ENCODE measurements at places on chromosomes 16 and 17.

DNA sequence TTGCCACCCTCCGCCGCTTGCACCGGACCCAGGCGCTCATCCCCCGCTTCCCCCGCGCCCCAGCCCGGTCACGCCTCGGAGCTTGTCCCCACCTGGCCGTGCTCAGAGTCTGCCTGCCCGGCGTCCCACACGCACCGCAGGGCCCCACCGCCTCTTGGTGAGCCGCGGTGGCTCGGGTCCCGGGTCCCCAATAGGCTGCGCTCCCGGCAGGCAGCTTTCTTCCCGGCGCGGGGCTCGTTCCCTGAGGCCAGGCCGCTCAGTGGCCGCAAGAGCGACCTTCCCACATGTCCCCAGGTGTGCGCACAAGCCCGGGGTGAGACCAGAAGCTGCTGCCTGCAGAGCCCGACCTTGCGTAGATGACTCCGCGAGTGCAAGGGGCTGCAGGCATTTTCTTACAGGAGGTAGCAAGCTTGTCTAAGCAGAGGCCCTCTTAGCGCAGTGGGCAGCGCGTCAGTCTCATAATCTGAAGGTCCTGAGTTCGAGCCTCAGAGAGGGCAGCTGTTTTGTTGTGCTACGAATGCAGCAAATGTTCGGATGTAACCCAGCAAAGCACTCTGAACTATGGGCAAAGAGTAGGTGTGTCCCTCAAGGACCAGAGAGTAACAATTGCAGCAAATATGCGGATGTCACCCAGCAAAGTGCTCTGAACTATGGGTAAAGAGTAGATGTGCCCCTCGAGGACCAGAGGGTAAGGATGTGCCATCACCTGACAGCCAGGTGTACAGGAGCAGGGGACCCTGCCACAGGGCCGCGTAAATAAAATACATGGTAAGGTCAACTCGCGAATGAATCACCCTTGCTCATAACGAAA is 15.6 kb downstream of the TLE7 start:
- no peak for DNase-seq

DNA sequence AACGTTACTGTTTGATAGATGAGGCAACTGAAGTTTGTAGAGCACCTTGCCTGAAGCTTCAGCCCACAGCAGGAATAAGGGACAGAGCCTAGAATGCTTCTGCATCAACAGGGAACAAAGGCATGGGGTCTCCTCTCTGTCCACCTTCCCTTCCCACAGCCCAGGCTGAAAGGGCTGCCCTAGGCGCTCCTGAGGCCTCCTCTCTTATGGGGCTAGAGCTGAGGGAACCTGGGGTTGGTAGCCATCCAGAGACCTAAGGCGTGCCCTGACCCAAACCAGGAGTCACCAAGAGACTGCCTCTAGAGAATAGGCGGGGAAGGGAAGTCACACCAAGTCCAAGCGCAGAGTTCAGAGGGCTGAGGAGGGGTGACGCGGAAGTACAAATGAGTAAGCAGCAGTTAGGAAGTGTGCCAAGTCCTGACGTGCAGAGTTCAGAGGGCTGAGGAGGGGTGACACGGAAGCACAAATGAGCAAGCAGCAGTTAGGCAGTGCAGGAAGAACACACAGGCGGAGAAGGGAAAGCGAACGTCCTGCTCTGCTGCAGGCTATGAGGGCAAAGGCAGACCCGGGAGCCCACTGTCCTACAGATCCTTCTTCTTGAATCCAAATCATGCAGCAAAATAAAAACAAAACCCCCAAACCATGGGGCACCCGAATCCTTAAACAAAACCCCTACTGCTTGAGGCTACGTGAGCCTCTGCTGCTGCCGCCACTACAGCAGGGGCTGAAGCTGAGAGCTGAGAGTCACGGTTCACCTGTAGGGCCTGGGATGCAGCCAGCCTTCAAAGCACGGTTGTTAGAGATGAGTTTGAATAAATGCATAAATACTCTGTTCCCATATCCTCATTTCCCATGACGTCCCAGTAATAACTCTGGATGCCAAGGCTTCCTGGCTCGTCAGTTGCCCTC is 2.7 kb upstream of the SPG7 start:
- DNase-seq, result peak; percentile 66

DNA sequence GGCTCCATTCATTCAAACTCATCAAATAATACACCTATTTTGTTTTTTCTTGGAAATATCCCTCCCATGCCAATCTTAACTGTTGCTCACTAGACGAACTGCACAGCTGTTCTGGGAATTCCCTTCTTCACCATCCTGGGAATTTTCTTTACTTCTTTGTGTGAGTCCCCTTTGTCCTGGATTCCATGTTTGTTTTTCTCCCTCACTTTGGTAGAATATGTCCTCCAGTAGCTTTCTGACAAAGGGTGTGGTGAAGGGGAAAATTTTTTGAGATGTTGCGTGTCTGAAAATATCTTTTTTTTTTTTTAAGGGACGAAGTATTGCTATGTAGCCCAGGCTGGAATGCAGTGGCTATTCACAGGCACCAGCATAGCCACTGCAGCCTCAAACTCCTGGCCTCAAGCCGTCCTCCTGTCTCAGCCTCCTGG is 17.2 kb upstream of the UTP6 start:
- no peak for DNase-seq

DNA sequence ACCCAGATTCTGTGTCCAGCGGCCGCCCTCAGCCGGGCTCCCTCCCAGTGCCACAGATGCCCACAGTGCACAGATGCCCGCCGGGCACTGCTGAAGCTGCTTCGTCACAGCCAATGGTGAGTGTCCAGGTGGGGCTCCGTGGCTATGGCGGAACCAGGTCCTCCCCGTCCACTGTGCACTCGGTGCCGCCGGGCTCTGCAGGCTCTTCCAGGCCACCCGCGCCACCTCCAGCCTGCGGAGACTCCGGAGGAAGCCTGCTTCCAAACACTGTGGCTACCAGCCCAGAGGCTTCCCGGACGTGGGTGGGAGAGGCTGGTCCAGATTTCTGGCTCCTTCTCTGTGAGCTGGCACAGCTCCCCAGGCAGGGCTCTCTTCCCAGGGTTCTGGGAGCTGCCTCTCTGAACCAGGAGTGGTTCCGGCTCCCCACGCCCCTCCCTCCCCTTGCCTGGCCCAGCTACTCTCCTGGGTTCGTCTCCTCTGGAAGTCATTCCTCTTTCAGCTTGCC is 2.8 kb upstream of the PYCR1 start:
- DNase-seq, result no peak

DNA sequence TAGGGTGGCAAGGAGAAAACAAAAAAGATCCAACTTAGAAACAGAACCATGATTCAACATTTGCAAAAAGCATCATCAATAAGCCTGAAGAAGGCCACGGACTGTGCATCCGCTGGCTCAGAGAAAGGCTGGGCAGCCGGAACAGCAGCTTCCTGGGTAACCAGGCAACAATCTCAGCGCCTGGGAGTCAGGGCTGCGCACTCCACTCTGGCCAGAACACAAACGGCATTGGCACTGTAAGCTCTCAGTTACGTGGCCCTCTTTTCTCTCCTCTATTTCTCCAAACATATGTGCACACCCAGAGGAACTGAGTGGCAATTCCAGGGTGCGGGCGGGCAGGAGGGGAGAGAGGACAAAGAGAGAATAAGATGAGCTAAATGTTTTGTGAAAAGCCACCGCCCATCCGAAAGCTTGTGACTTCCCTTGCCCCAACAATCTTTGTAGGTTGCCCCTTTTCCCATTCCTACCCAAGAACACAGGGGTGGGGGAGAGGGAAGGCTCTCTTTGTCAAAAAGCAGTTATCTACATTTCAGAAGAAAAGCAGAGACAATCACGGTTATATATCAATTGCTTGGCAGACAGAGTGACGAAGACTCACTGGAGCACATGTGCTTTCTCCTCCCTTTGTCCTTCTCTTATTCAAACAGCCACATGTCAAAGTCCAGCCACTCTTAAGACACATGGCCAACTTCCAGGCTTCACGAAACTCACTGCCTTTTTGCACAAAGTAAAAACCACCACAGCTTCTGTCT is 6.6 kb upstream of the GHDC start:
- no peak for DNase-seq

- no peak for DNase-seq
These were observed 7.0 kb downstream of the PLXDC1 start for GRCh38 chr17:39144416-39144840.

DNA sequence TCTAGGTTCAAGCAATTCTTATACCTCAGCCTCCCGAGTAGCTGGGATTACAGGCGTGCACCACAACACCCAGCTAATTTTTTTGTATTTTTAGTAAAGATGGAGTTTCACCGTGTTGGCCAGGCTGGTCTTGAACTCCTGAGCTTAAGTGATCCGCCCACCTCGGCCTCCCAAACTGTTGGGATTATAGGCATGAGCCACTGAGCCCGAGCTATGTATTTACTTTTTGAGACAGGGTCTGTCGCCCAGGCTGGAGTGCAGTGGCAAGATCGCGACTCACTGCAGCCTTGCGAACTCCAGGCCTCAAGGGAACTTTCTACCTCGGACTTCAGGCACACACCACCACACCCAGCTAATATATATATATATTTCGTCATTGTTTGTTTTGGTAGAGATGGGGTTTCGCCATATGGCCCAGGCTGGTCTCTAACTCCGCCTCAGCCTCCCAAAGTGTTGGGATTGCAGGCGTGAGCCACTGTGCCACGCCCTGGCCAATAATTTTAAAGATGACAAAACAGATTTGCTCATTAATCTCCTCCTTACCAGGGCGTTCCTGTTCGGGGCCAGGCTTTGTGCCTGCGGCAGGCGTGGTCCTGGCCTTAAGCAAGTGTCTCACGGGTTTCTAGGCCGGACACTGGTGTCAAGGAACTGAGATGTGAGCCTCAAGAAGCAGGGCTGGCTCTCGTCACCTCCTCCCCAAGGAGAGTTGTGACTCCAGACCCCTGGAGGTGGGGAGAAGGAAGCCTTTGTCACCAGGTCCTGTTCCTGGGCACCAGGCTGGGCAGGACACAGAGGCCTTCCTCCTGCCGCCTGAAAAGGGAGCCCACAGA is 4.3 kb upstream of the NPW start:
- peak; percentile 69 for DNase-seq

- DNase-seq, result no peak
These were observed 133.6 kb downstream of the SKAP1 start for GRCh38 chr17:48296453-48296852.

- no peak for DNase-seq
These were observed 9.9 kb downstream of the MTSS2 start for GRCh38 chr16:70675851-70676513.

GRCh38 chr17:58605470-58605869 is 86.4 kb downstream of the TEX14 start:
- no peak for DNase-seq

DNA sequence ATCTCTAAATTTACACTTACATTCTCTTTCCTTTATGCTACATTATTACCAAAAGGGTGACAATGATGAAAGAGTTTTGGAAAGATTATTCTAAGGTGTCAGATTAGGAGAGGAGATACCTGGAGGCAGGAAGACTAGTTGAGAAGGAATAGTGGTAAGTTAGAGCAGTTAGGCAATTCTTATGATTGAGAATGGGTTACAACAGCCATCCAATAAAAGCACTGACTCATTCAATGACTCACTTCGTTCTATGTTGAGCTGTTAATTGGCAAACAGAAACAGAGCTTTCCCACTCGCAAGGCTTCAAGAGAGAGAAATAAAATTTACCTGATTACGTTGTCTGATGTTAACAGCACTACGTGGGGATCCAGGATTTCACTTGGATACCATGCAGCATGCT is 5.8 kb downstream of the NUP88 start:
- DNase-seq, result no peak

GRCh38 chr16:70608521-70608920 is 37.8 kb upstream of the IL34 start:
- no peak for DNase-seq

- DNase-seq, result no peak
These were observed 86.5 kb downstream of the C16orf78 start for GRCh38 chr16:49459953-49460735.

- DNase-seq, result no peak
These were observed 13.7 kb upstream of the CDC42EP4 start for GRCh38 chr17:73325527-73325842.

DNA sequence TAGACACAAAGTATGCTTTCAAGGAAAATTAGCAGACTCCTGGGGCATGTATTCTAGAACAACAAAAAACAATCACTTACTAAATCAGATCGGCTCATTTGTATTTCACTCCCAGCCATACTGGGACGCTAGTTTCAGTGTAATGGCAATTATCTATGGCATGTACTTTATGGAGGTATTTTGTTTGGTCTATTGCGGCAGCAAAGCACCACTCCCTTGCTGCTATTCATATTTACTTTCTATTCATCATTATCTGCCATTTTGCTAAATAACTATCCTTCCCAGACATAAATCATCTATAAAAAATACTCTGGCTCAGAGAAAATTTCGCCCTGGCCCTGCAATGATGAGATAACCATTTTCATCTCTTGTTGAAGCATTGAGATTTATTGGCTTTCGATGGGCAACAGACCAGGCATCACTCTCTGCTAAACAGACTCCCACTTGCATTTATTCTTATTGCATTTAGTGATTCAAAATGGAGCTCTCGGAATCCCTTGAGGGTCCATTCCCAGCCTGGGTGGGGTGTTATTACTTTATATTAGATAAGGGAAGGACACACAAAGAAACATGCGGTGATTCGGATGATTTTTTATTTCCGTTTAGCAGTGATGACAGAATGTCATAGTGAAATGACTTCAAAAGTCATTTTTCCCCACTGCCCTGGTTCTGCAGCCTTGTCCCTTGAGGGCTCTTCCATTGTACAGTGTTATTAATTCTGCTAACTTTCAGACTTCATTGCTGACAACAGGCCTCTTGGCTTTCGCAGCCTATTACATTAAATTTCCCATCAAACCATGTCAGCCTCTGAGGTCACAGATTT is 225.8 kb downstream of the IRX3 start:
- DNase-seq, result no peak

GRCh38 chr17:73462823-73463222 is 151.0 kb upstream of the CDC42EP4 start:
- no peak for DNase-seq

DNA sequence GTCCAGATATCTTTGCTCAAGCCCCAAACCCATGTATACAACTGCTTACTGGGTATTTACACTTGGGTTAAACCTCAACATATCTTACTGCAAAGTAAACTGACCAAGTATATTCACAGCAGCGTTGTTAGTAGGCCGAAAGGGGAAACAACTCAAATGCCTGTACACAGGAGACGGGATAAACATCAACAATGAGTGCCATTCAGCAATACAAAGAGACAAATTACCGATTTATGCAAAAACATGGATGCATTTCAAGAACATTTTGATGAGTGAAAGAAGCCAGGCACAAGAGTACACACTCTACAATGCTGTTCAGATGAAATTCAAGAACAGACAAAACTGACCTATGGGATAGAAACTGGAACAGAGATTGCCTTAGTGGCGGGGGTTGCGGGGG is 136.3 kb upstream of the CACNG3 start:
- DNase-seq, result no peak

GRCh38 chr17:56674401-56674925 is 81.0 kb downstream of the NOG start:
- DNase-seq, result no peak

GRCh38 chr16:23156110-23156509 is 6.9 kb upstream of the USP31 start:
- no peak for DNase-seq

DNA sequence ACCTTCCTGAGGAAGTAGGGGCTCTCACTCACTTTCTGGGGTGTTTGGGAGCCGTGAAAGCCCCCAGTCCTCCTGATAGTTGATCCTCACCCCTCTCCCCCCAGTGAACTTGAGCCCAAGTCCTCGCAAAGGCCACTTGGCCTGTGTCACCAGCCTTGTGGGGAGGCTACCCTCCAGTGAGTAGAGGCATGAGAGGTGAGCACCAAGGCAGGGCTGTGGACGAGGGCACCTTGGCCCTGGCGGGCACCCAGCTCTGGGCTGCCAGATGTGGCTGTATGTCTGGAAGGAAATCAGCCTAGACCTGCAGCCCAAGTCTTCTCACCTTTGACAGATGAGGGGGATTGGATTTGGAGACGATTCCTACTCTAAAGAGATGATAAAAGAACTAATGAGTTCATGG is 3.1 kb downstream of the TTYH2 start:
- no peak for DNase-seq

Measured in T1000 (cell line).